ENCODE measurements at places on chromosomes 16 and 17.

DNA sequence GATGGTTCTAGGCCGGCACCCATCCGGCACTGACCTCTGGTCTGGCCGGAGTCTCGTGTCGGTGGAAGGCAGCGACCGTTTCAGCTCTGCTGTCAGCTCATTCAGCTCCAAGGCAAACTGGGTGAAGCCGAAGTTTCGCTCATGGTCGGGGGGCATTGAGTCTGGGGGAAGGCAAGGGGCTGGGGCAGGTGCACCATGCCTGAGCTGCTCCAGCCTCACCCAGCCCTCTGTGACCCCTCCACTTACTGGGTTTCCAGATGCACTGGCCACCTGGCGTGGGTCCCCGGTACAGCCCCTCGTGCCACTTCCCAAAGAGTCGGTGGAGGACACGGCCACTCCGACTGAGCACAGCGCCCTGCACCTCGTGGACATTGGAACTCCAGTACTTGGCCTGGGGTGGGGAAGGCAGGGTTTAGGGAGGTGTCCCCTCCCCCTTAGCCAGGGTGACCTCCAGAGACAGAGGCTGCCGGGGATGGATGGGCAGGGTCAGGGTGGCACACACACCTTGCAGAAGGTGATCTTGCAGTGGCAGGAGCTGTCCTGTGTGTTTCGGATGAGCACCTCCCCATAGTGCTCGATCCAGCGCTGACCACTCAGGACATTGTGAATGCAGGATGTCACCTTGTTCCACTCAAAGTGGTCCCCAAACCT lies 12.6 kb downstream of the OSBPL7 start:
- no peak for DNase-seq

DNA sequence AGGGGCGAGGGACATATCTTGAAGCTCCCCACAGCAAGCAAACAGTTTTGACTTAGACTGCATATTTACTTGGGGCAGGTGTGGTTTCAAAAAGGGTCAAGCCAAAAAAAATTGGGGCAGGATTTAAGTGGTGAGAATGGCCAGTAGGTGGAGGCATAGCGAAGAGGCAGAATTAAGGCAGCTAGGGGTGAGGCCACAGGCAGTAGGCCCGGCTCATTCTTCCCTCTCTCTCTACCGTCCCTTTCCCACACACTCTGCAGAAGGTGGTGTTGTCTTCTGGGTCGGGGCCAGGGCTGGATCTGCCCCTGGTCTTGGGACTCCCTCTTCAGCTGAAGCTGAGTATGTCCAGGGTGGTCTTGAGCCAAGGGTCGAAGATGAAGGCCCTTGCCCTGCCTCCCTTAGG lies 2.6 kb downstream of the SHBG start:
- DNase-seq = peak; percentile 74

- DNase-seq = no peak
These were observed 250.4 kb upstream of the N4BP1 start for GRCh38 chr16:48860341-48860740.

GRCh38 chr17:42672038-42672437 lies 4.8 kb downstream of the PLEKHH3 start:
- peak; percentile 64 for DNase-seq

DNA sequence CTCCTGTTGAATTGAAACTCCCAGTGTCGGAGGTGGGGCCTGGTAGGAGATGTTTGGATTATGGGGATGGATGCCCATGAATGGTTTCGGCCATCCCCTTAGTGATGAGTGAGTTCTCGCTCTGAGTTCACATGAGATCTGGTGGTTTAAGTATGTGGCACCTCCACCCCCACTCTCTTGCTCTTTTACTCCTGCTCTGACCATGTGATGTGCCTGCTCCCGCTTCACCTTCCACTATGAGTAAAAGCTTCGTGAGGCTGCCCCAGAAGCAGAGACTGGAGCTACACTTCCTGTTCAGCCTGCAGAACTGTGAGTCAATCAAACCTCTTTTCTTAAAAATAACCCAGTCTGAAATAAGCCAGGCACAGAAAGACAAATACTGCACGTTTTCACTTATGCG lies 512.4 kb downstream of the HS3ST4 start:
- no peak for DNase-seq

DNA sequence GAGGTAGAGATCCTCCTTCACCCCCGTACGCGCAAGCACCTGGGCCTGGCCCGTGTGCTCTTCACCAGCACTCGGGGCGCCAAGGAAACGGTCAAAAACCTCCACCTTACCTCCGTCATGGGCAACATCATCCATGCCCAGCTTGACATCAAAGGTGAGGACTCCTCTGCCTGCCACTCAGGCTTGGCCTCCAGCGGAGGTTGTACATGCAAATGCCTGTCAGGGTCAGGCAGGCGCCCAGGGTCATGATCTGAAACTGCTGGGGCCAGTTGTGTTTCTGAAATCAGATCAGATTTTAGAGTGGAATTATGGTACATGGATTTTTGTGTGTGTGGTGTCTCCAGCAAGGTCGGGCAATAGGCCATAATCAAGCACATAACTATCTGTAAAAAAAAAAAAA lies 3.8 kb downstream of the SETD1A start:
- DNase-seq = no peak

DNA sequence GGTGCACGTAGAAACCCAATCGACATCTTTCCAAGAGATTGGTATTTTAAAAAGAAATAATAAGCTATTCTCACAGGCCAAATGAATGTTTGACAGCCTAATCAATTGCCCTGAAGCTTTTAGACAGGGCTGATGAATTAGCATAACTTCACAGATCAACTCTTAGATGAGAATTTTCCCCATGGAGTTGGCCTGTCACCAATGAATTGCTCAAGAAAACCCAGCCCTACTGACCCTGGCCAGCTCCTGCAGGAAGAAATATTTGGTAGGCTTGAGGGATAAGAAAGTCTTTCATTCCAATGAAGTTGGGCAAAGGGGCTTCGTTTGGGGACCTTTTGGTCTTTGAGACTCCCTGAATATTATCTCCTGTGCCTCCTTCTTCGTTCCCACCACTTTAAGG lies 23.4 kb upstream of the SEC14L1 start:
- DNase-seq = no peak

DNA sequence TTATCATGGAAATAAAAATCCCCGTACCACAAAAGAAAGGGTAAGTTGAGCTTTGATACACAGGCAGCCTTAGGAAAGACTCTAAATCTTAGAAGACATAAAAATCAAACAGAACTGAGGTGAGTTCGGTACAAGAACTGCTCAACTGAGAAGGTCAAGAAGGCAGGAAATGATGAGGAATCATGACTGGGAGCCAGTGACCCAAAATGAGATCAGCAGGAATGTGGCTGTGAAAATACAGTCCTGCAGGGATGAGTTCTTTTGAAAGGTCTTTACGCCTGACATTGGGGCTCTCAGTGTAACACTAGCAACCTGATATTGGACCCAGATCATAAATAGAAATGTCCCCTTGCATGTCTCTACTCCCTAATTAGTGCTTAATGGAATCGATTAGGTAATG lies 56.3 kb upstream of the CDH11 start:
- peak; percentile 19 for DNase-seq

DNA sequence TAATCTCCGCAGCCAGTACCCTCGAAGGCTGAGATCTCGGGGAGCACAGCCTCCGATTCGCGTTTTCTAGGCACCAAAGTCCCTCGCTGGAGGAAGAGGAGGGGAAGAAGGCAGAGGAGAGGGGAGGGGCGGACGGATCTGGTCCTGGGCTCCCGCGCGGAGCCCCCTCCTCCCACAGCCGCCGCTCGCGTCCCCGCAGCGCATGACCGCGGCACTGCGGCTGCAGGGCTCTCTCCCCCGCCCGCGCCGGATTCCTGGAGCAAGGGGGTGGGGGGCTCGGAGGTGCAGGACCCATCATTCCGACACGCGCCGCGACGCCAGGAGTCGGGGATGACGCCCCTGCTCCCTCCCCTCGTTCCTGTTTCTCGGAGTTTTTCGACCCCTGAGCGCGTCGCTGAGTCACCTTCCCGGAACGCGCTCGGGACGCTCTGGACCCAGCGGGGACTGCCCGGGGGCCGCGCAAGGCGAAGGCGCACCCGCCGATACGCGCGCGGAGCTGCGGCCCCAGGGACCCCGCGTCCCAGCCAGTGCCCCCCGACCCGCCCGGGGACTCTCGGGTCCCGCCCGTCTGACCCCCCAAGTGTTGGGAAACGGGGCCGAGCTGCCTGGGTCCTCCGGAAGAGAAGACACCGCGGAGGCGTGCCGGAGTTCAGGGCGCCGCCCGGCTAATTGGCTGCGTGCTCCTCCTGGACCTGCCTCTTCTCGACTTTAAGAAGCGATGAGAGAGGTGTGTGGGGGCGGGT lies 1.4 kb upstream of the SPHK1 start:
- peak; percentile 87 for DNase-seq

DNA sequence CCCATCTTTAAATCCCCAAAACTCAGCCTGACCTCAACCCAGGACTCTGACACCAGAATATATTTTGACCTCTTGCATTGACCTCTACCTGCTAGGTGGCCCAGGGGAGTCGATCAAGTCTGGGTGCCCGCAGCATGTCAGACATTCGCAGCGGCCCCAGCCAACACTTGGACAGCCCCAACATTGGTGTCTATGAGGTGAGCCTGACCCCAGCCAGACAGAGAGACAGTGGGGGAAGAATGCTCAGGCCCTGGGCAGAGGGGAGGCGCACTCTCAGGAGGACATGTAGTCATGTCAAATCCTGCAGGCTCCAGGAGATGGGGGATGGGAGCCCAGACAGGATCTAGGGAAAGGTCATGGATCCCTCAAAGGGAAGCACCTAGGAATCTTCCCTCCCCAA lies 5.4 kb downstream of the GUCY2D start:
- DNase-seq = no peak

DNA sequence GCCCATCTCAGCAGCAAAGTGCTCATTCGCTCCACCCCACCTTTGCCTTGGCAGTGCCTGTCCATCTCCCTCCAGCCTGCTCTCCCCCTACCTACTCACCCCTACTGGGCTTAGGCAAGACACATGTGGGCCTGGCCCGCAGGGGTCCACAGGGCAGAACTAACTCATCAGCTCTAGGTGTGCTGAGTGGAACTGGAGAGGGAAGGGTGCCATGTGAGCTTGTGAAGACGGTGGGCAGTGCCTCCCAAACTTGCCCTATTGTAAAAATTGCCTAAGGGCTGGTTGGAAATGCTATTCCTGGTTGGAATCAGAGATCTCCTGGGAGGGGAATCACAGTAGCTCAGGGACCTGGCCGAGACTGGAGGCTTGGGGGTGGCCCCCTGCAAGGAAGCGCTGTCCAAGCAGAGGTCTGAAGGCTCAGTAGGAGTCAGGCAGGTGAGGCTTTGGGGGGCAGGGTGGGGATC lies 29.1 kb upstream of the TNS4 start:
- no peak for DNase-seq

- no peak for DNase-seq
These were observed 63.1 kb downstream of the IKZF3 start for GRCh38 chr17:39801055-39801454.

DNA sequence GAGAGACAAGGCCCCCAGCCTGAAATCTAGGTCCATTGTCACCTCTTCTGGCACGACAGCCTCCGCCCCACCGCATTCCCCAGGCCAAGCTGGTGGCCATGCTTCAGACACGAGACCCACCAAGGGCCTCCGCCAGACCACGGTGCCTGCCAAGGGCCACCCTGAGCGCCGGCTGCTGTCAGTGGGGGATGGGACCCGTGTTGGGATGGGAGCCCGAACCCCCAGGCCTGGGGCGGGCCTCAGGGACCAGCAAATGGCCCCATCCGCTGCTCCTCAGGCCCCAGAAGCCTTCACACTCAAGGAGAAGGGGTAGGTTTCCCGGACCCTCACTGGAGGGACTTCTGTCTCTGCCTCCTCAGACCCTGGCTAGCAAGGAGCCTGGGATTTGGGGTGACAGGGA lies 1.0 kb downstream of the TEDC2 start:
- DNase-seq = no peak
